Right lobe of liver (tissue), 6 donors: ENCODE measurements at places on chromosomes 1 and 21. TPM values are rescaled to one million over a fixed set of nuclear protein-coding genes. Genes with fewer than 3 reads are reported as not detected.

Gene OR2M4
- total RNA-seq: not detected

Gene TRPM2
- 2.0 TPM for total RNA-seq

DNA sequence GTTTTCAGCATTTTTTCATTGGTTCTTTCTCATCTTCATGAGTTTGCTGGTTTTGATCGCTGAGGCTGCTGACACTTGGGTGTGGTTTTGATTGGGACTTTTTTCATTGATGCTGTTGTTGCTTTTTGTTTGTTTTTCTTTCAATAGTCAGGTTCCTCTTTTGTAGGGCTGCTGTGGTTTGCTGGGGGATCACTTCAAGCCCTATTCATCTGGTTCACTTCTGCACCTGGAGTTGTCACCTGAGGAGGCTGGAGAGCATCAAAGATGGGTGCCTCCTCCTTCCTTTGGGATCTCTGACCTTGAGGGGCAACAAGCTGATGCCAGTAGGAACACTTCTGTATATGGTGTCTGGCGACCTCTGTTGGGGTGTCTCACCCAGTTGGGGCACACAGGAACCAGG lies 1279.9 kb upstream of the TMPRSS15 start:
- H3K36me3 ChIP-seq: no peaks in the 10 kb centered on the region
- H3K27me3 ChIP-seq: no peaks in the 10 kb centered on the region
- no peak overlapping the region for H3K4me3 ChIP-seq
- no peak overlapping the region for H3K27ac ChIP-seq
- DNase-seq: no peak

- H3K4me1 ChIP-seq: no peaks in the 10 kb centered on the region
- no peak overlapping the region for H3K27ac ChIP-seq
- H3K27me3 ChIP-seq: no peaks in the 10 kb centered on the region
- no peak for DNase-seq
- no peak overlapping the region for H3K4me3 ChIP-seq
Measured at GRCh38 chr1:89472253-89472652, 52.4 kb upstream of the LRRC8B start.

DNA sequence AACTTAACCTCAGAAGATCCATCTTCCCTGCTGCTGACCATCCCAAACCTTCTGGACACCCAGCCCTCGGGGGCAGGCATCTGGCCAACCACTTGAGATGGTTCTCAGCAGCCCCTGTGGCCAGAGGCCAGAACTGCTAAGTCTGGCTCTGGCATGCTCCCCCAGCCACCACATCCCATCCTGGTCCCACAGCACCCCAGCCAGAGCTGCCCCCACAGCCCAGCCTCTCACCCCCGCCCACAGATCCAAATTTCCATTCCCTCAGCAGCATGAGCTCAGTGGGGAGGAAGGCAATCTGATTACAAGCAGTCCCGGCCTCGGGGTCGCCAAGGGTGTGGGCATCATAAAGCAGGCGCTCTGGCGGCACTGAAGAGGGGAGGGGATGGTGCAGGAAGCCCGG lies 45.6 kb downstream of the GLIS1 start:
- H3K36me3 ChIP-seq: no peaks in the 10 kb centered on the region
- H3K4me1 ChIP-seq: no peaks in the 10 kb centered on the region
- no peak overlapping the region for H3K4me3 ChIP-seq
- no peak overlapping the region for H3K27ac ChIP-seq
- H3K27me3 ChIP-seq: no peaks in the 10 kb centered on the region

DNA sequence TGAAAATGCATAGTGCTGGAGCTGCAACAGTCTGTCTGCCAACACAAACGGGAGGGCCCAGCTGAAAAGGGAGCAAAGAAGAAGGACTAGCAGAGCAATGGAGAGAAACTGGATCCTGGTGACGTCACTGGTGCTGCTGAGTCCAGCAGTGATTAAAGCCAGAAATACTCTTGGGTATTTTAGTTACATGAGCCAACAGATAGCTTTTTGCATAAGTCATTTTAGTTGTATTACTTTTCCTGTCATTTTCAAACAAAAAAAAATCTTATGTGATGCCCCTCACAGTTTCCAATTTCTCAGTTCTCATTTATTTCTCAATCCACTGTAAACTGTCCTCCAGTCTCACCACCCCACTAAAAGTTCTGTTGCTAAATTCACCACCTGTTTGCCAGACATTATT lies 38.7 kb upstream of the NEK7 start:
- no peak overlapping the region for H3K4me3 ChIP-seq
- no peaks in the 10 kb centered on the region for H3K4me1 ChIP-seq
- no peak overlapping the region for H3K27ac ChIP-seq
- no peak for DNase-seq
- H3K36me3 ChIP-seq: no peaks in the 10 kb centered on the region
- no peaks in the 10 kb centered on the region for H3K27me3 ChIP-seq

- H3K4me1 ChIP-seq: peaks cover 3% of the 10 kb centered on the region
- no peaks in the 10 kb centered on the region for H3K27me3 ChIP-seq
- peak overlapping the region; percentile 73 for H3K27ac ChIP-seq
Measured at GRCh38 chr1:35269201-35269988, 886 bp downstream of the ZMYM4 start.
